CD4-positive, alpha-beta T cell treated with Interleukin-10 for 1 hour (primary cell): ENCODE measurements at places on chromosomes 13 and 19.

DNA sequence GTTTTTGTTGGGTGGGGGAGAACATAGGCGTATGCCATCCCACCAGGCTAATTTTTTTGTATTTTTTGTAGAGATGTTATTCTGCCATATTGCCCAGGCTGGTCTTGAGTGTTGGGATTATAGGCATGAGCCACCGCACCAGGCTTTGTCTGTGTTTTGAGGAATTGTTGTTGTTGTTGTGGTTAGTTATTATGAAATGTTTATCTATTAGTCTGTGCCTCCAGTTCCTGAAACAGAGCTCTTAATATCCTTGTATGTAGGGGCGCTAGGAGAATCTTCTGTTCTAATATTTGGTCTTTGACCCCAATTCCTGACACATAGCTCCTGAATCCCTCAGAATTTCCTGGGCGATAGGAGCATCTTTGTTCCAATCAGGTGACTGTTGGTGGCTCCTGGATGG lies 5.6 kb upstream of the LATS2 start:
- no peak for DNase-seq

GRCh38 chr19:38046254-38047048 lies 139.4 kb downstream of the SIPA1L3 start:
- peak; percentile 19 for DNase-seq

GRCh38 chr13:97429681-97430081 lies 4.3 kb upstream of the RAP2A start:
- no peak for DNase-seq

- DNase-seq, result no peak
These were observed 15.9 kb downstream of the ZNF573 start for GRCh38 chr19:37763488-37763887.

- DNase-seq, result no peak
These were observed 19.2 kb downstream of the GNA11 start for GRCh38 chr19:3113100-3114017.

DNA sequence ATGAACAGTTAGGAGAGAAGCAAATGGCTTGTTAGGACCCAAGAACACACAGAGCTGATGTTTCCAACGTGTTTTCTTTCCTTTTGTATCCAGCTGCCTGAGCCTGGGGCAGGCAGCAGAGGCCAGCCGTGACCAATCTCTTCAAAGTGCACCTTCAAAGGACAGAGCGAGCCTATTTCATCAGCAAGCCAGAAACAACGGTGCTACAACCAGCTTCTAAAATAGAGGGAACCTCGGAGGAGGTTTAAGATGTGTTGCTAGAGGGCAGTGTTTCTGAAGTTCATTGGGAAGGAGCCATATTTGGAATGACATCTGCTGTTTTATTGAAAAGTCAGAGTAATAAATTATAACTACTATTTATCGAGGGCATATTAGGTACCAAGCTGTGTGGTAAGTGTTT lies 56.2 kb upstream of the RFC3 start:
- no peak for DNase-seq

DNA sequence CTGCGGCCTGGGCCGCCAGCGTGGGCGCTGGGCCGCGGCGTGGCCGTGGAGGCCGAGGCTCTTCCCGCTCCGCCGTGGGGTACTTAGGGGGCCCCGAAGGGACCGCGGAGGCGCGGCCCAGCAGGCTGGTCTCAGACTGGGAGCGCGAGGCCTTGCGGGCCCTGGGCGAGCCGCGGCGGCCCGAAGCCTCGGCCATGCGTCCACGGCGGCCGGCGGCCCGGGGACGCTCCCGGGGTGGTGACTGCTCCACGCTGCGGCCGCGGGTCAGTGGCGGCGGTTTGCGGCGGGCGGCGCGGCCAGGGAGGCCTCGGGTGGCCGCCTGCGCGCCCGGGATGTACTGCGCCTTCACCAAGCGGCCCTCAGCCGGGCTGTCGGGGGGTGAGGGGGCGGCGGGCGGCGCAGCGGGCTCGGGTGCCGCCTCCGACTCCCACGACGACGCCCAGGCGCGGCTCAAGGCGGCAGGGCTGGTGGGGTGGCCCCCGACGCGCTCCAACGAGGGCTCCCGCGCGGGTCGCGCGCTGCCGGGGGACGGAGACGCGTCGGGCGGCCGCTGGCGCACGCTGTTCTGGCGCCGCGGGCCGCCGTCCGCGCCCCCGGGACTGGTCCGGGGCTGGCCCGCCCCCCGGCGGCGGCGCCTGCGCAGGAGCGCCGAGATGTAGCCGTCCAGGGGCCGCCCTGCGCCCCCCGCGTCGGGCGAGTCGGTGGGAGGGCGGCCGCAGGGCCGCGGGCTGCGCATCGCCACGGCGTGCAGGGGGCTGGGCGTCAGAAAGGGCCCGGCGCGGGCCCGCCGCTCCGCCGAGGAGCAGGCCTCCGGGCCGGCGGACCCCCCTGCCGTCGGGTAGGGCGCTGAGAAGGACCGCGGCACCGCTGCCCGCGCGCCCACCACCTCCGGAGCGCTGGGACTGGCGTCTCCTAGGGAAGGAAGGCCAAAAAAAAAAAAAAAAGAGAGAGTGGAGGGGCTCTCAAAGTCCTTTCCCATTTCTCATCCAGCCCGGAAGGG lies 11.7 kb downstream of the DACT3 start:
- DNase-seq, result no peak

- no peak for DNase-seq
These were observed 101.1 kb downstream of the EDNRB start for GRCh38 chr13:77817521-77817920.

DNA sequence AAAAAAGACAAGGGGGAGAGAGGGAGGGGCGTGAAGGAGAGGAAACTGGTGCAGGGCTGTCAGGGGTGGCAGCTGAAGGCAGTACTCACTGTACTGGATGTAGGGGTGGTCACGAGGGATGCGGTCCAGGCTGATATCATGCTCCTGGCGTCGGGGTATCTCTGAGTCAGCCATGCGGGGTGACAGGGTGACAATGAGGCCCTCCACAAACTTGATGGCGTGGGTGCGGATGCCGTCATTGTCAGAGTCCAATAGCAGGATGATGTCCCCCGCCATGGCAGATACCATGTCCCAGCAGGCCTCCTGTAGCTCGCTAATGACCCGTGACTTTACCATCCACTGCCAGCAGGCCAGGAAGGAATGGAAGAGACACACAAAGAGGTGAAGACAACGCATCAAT lies 15.3 kb downstream of the SYMPK start:
- no peak for DNase-seq

DNA sequence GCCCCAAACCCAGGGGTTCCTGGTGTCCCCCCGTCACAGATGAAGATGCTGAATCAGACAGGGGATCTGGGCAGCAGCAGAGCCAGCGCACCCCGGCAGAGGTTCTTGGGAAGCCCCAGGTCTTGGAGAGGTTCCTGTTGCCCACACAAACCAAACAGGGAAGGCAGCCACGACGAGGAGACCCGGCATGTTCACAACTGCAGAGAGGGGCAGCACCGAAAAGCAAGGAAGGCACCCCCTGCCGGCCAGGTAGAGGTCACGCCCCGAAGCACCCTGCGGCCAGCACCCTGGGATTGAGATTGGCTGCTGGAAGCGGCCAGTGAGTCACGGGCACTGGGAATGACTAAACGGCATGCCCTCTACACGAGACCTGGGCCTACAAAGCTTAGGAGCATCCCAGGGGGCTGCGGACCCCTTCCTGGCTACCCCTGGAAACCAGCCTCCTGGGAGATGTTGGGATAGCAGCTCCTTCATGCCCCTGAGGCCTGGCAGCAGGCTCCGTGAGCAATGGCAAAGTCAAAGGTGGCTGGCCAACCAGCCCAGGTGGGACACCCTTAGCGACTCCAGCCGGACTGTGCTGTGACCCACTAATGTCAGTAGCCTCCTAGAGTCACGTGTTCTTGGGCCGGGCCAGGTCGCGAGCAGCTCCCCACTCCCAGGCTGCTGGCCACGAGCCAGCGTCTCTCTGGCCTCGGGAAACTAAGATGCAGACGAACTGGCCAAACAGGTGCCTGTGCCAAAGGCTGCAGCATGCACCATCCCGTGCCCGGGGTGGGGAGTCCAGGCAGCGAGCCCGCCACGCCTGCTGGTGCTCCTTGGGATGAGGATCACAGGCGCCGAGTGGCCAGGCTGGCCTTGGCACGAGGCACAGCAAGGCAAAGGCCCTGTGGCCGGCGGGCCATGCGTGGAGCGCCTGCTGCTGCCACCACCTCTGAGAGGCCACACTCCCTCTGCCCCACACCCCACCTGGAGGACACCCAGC lies 43.2 kb downstream of the MLLT1 start:
- DNase-seq, result no peak

DNA sequence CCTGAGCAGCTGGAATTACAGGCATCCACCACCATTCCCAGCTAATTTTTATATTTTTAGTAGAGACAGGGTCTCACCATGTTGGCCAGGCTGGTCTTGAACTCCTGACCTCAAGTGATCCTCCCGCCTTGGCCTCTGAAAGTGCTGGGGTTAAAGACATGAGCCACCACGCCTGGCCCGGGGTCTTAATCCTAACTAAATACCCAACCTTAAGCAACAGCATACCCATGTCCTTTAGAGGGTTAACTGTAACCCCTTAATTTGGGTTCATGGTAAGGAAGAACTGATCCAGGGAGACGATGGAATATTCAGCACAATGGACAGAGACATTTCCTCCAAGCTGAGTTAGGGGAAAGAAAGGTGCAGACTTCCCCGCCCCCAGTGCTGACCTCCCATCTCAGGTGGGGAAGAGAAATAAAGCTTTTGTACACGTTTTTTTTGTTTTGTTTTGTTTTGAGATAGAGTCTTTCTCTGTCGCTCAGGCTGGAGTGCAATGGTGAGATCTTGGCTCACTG lies 8.7 kb upstream of the GALP start:
- DNase-seq, result no peak

DNA sequence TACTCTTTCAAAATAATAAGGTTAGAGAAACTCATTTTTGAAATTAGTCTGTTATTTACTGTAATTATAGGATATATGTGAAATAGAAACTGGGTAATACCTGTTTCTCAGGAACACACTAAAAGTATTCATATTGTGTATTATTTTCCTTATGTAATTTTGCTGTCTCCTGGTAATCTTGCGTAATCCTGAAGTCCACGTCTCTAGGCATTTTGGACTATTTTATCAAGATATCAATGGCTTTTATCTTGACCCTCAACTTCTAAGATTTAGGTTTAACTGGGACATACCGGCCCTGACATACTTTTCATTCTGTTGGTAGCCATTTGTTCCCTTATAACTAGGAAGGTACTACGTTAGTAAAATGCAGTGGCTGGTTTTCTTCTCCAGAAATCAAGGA lies 80.3 kb downstream of the PAN3 start:
- DNase-seq, result no peak

DNA sequence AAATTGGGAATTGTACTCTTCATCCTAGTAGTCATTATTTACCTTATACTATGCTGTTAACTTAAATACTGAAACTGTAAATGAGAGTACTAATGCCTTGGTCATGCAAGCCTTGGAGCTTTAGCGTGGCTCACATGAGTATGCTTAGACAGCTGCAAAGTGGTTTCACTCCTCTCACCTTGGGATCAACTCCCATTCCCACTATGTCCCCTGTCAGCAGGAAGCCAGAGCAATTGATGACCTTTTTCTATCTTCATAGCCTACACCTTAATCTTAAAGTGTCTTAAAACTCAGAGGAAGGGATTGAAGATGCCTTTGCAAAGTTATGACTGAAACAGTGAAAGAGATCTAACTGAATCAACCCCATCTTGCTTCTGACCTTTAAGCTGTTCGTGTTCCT lies 33.2 kb upstream of the CEACAM8 start:
- DNase-seq, result no peak

- DNase-seq, result no peak
These were observed 34.1 kb downstream of the PSG5 start for GRCh38 chr19:43152214-43152613.

DNA sequence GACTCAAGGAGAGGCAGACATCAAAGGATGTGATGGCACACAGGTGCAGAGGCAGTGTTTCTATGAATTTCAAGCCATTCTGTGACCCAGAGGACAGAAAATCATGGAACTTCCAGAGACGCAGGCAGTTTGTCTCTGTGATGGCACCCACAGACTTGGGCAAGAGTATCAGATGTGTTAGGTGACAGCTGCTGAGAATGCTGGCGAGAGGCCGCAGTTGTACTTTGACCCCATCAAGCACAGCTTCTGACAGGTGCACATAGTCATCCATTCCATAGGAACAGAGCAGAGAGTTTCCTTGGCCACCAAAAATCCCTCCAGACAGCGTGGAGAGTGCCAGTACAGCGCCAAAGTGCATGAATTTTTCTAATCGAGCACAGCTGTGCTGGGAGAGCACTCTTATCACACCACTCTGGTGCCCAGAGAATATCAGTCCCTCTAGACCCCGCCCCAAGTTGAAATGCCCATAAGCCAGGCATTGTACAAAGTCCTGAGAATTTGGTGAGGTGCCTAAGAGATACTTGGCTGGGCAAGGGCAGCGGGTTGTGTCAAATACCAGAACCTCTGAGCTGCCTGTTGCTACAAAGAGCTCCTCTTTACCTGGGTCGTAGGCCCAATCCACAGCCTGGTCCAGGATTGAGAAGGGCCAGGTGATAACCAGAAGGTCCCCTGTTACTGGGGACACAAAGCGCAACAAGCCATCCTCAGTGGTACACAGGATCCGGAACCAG lies 12.4 kb downstream of the WDR87 start:
- DNase-seq, result no peak

- DNase-seq, result peak; percentile 55
These were observed 13.8 kb downstream of the ATP12A start for GRCh38 chr13:24693862-24694471.

DNA sequence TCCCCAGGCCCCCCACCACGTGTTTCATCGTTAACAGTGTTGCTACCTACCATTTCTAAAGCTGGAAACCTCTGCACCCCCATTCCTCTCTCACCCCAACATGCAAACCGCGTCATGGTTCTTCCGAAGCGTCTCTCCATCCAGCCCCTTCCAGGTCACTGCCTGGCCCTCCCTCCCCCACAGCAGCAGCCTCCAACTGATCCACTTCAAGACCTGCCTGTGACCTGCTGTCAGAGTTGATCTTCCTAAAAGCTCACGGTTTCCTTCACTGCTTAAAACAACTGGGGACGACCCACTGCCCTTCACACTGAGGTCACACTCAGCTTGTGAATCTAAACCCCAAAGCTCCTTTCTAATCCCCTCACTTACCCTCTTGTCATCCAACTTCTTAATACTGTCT lies 47.7 kb downstream of the STK24 start:
- no peak for DNase-seq

DNA sequence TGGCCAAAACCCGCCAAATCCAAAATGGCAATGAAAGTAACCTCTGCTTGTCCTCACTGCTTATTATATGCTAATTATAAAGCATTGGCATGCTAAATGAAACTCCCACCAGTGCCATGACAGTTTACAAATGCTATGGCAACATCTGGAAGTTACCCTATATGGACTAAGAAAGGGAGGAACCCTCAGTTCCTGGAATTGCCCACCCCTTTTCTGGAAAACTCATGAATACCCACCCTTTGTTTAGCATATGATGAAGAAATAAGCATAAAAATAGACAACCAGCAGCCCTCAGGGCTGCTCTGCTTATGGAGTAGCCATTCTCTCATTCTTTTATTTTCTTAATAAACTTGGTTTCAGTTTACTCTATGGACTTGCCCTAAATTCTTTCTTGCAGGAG lies 269.8 kb downstream of the OLFM4 start:
- no peak for DNase-seq

DNA sequence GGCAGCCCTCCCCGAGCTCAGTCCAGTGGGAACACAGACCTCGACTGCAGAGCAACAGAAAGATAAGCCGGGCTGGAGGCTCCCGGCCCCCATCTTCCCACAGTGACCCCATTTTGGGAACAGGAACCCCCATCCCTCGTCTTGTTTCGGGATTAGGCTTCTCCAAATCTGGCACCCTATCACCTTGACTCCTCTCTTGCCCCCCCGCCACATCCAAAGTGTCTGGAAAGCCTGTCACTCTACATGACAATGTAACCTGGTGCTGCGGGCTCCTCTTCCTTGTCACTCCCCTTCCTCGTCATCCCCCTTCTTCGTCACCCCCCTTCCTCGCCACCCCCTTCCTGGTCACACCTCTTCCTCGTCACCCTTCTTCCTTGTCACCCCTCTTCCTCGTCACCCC lies 10.1 kb downstream of the PAK4 start:
- DNase-seq, result no peak
